ENCODE measurements at places on chromosomes 1 and 21.

DNA sequence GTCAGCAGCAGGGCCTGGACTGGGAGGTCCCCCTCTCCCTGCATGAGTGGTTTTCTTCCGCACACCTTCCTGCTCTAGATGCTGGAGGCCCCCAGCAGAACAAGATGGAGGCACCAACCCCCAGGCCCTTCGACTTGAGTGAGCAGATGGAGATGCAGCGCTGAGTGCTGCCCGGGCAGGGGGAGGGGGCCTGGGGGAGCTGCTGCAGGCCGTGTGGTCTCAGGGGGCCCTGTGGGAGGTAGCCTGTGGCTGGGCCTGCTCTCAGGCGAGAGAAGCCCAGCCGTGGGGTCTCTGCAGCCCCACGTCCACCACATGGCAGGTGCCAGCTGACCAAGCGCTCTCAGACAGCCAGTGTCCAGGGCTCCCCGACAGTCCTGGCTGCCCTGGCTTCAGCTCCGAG is 1.2 kb upstream of the FAAP20 start:
- no peaks in the 10 kb centered on the region for H3K36me3 ChIP-seq
- no peaks in the 10 kb centered on the region for H3K27me3 ChIP-seq
- H3K4me1 ChIP-seq: peaks cover 23% of the 10 kb centered on the region
- no peak for DNase-seq
- H3K27ac ChIP-seq: no peak overlapping the region

GRCh38 chr1:220892997-220893700 is 13.9 kb downstream of the HLX start:
- no peak for DNase-seq
- no peaks in the 10 kb centered on the region for H3K36me3 ChIP-seq
- H3K4me1 ChIP-seq: no peaks in the 10 kb centered on the region
- H3K4me3 ChIP-seq: no peak overlapping the region
- no peak overlapping the region for H3K27ac ChIP-seq

DNA sequence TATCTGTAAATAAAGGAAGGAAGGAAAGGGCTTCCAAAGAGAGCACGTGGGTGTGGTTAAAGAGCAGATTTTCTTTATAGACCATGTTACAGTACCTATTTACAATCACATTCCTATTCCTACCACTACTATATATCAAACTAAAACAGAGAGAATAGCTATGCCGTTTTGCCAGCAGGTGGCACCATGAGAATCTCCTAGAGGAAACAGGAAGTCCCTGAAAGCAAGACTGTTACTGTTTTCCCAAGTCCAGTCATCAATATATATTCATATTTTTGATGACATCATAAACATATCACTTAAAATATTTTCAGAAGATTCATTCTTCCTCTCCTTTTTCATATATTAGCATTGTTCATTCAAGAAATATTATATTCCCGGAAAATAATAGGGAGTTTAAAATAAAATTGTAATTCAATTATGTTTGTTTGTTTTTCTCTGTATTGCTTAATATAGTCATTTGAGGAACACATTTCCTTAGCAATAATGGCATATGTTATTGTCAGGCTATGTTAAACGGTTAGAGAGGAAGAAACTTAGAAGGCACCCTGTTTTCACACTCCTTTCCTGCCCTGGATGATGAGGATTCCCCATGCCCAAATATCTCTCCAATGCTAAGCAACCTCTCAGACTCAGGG is 6.6 kb downstream of the CCDC190 start:
- no peak overlapping the region for H3K27ac ChIP-seq
- no peaks in the 10 kb centered on the region for H3K27me3 ChIP-seq
- no peaks in the 10 kb centered on the region for H3K36me3 ChIP-seq
- peak; percentile 83 for DNase-seq
- H3K4me1 ChIP-seq: no peaks in the 10 kb centered on the region
- H3K4me3 ChIP-seq: no peak overlapping the region

DNA sequence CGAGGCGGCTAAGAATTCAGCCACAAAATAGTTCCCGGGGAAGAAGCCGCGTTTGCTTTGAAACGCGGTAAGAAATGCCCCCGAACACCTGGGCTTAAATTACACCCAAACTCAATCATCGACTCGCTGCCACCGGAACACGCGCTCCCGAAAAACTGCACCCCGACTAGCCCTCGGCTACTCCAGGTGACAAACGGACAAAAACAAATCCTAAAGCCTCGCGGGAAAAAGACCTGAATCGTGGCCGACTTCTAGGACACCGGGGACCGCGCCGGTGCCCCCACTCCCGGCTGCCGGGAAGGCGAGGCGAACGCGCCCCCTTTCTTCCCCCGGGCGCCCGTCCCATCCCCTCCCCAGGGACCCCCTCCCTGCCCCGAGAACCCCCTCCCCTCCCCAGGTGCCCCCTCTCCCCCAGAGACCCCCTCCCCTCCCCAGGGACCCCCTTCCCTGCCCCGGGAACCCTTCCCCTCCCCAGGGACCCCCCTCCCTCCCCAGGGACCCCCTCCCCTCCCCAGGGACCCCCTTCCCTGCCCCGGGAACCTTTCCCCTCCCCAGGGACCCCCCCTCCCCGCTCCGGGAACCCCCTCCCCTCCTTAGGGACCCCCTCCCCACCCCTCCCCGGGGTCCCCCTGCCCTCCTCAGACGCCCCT is 628 bp downstream of the C1orf159 start:
- no peaks in the 10 kb centered on the region for H3K27me3 ChIP-seq
- H3K36me3 ChIP-seq: no peaks in the 10 kb centered on the region
- H3K4me3 ChIP-seq: peak overlapping the region; percentile 84
- no peak overlapping the region for H3K27ac ChIP-seq
- DNase-seq: no peak

DNA sequence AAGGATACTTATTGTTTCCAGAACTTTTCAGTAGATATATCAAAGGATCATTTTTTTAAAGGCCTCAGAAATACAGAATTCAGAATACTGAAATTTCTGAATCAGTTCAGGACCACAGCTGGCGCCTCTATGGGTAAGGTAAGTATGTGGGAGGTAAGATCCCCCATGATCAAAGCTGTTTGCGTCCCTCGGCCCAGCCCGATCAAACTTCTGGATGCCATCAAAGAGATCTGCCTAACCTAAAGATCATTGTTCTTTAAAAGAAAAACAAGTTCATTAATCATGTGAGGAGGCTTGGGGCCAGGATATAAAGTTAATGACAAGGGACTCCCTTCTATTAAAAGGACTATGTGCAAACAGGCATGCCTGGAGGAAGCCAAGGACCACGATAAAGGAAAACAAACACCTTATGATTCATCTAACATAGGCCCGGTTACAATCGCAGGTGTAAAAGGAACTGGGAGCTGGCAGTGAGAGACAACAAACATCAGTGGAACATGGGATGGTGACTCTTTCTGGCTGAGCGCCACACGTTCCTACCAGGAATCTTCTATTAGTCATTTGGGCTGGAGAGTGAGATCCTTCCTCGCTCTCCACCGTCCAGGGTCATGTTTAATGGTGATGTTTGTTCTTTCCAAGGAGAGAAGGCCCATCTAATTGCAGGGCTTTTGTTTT is 2.8 kb upstream of the BACE2 start:
- no peaks in the 10 kb centered on the region for H3K27me3 ChIP-seq
- no peaks in the 10 kb centered on the region for H3K36me3 ChIP-seq
- H3K27ac ChIP-seq: no peak overlapping the region
- H3K4me3 ChIP-seq: no peak overlapping the region

DNA sequence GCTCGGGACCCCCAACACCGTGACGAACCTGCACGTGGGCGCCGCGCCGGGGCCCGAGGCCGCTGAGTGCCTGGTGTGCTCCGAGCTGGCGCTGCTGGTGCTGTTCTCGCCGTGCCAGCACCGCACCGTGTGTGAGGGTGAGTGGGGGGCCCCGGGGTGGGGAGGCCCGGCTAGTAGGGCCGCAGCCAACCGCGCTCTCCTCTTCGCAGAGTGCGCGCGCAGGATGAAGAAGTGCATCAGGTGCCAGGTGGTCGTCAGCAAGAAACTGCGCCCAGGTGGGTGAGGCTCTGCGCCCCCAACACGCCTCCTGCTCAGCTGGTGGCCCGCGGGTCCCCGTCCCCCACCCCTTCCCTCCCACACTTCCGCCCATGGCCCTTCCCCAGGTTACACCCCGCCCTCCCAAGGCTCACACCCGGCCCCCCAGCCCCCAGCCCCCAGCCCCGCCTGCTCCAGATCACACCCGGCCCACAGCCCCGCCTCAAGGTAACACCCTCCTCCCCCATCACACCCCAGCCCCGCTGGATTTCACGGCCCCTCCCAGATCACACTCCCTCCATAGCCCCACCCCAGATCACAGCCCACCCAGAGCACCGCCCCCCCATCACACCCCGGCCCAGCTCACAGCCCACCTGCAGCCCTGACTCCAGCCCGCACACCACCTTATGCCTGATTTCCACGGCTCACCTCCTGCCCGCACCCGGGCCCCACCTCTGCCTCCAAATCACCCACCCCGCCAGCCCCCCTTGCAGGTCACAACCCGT is 2.4 kb upstream of the MMP23B start:
- H3K27ac ChIP-seq: peak overlapping the region; percentile 61
- no peaks in the 10 kb centered on the region for H3K27me3 ChIP-seq
- peaks cover 22% of the 10 kb centered on the region for H3K4me1 ChIP-seq
- peak overlapping the region; percentile 82 for H3K4me3 ChIP-seq

DNA sequence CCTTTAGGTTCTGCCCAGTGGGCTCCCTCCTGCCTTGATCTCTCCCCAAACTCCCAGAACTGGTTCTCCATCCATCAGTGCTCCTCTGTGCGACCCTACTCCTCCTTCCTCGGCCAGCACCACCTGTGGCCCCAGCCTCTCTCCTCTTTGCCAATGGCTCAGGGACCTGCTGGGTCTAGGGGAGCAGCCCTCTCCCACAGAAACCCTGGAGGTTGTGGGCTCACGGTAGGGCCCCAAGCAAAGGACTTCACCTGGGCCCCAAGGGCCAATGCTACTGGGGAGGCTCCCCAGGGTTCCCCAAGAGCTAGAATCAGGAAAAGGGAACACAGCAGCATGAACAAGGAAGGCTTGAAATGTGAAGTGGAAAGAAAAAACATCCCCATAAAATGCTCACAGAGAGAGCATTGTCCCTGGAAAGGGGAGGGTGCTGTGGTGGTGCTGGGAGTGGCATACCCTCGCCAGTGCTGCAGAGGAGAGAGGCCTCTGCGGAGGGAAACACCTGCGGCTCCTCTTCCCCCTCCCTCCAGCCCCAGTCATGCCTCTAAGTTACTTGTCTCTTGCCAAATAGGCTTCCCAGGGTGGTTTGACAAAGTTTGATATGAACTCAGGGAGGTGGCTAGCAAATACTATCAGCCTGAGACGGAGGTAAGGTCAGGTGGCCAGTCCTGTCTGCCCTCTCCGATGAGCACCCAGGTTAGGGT is 2.5 kb downstream of the TMEM63A start:
- peaks cover 16% of the 10 kb centered on the region for H3K4me1 ChIP-seq
- no peaks in the 10 kb centered on the region for H3K36me3 ChIP-seq
- H3K27ac ChIP-seq: no peak overlapping the region
- no peaks in the 10 kb centered on the region for H3K27me3 ChIP-seq
- DNase-seq: no peak

DNA sequence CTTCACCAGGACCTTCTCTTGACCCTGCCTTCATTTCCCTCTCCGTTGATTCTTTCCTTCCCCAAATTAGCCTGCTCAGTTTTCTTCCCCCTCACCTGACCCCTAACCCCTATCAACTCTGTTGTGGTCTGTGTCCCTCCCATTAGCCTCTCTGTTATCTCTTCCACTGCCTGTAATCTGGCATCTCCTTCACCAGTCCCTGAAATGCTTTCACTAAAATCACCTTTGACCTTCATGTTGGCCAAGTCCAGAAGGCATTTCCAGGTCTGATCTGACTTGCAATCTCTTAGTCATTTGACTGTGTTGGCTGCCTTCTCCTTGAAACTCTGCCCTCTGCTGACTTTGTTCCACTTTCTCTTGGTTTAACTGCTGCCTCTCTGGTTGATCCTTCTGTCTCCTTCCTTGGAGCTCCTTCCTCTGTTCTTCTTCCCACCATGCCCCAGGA is 28.2 kb downstream of the ATP8B2 start:
- no peak for DNase-seq
- H3K27ac ChIP-seq: no peak overlapping the region
- no peak overlapping the region for H3K4me3 ChIP-seq

DNA sequence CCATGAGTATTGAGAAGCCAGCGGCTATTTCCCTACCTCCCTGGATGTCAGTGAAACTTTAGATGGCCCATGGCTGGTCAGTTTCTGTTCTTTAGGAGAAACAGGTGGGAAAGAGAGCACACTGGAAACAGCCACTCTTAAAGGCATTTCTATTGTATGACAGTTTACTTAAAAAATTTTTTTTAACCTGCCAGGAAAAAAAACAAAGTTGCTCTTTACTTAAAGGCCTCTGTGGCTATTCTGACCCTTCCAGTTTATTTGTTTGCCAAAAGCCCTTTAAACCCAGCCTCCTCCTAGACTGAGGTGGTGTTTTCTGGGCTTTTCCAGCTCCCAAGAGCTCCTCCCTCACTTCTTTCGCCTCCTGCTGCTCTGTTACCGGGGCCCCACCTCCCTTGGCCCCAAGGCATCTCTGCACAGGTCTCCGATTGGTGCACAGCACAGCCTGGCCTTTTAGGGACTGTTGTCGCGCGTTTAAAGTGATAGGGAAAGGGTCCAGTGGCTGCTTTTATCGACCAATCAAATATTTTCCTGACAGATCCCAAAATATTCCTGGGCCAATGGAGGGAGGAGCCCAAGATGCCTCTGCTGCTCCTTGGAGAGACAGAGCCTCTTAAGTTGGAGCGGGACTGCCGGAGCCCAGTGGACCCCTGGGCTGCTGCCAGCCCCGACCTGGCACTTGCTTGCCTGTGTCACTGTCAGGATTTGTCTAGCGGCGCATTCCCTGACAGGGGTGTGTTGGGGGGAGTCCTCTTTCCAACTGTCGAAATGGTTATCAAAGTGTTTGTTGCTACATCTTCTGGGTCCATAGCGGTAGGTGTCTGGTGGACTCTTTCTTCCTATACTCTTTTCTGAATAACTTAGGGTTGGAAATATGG is at the start of gene SH3BGR:
Gene SH3BGR, plus strand, starts transcription at position 639 of the 875 bp plus-strand sequence. Its CDS starts 127 bp downstream, at position 766.
- H3K4me1 ChIP-seq: peaks cover 23% of the 10 kb centered on the region
- 0 out of 2 replicates have a peak, but pooled peaks cover 3% of the 10 kb centered on the region for H3K27me3 ChIP-seq
- DNase-seq: no peak
- H3K27ac ChIP-seq: no peak within 1 kb of the TSS

GRCh38 chr1:171762143-171762563 is 19.3 kb upstream of the METTL13 start:
- no peak overlapping the region for H3K4me3 ChIP-seq
- H3K27me3 ChIP-seq: no peaks in the 10 kb centered on the region
- DNase-seq: no peak
- no peaks in the 10 kb centered on the region for H3K4me1 ChIP-seq

DNA sequence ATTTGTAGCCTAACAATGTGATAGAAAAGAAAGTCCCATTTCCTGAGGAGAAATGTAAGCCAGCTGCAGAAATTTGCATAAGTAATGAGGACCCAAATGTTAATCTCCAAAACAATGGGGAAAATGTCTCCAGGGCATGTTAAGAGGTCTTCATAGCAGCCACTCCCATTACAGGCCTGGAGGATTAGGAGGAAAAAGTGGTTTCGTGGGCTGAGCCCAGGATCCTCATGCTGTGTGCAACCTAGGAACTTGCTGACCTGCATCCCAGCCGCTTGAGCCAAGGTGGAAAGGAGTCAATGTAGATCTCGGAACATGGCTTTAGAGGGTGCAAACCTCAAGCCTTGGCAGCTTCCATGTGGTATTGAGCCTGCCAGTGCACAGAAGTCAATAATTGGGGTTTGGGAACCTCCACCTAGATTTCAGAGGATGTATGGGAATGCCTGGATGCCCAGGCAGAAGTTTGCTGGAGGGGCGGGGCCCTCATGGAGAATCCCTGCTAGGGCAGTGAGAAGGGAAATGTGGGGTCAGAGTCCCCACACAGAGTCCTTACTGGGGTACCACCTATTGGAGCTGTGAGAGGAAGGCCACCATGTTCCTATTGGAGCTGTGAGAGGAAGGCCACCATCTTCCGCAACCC is 14.2 kb upstream of the F13B start:
- H3K4me3 ChIP-seq: no peak overlapping the region
- no peaks in the 10 kb centered on the region for H3K27me3 ChIP-seq
- peak; percentile 37 for DNase-seq
- peaks cover 40% of the 10 kb centered on the region for H3K36me3 ChIP-seq
- no peak overlapping the region for H3K27ac ChIP-seq

- H3K27ac ChIP-seq: no peak overlapping the region
- H3K4me1 ChIP-seq: no peaks in the 10 kb centered on the region
These were observed 121.4 kb downstream of the TGFBR3 start for GRCh38 chr1:91764471-91765115.

Data from Karpas-422 (cell line).